Dorsolateral prefrontal cortex (tissue), 122 donors: ENCODE measurements at places on chromosomes 11 and 22.

DNA sequence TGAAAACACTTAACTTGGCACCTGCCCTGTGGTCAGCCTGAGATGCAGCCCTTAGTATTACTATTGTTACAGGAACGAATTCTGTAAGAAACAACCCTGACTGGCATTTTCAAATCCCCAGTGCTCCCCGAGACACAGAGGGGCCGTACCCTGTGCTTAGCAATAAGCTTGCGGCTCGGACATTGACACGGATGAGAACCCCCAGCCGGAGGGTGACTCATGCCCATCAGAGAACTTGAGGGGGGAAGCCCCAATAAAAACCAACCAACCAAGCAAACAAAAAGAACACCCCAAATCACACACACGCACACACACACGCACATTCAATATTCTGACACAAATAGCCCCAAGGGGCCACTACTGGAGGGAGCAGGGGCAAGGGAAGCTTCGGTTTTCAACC, 63.8 kb downstream of the SHISAL1 start:
- DNase-seq = no peak

GRCh38 chr11:60809691-60810090, 24.6 kb downstream of the MS4A10 start:
- DNase-seq = no peak

DNA sequence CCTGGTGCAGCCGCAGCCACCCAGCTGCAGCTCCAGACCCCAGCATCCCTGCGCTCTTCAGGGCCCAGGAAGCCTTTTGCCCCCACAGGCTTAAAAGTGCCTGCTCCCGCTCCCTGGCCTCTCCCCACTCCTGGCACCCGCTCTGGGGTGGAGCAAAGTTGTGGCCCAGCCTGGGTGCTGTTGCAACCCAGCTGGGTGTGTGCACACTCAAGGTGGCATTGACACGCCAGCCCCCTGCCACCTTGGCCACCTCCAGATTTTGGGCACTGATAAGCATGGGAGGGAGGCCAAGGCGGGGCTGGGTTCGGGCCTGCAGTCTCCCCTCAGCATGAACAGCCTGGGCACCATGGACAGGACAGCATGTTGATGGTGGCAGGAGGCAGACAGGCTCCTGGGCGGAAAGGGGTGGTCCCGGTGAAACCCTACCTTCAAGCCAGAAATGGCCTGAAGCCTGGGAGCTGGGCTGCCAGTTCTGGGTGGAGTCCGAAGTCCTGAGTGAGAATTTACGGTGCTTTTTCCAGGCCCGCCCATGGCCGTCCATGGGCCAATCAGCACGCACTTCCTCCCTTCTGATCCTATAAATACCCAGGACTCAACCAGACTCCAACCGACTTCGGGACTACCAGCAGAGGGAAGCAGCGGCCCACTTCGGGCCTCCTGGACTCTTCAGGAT, 23.6 kb upstream of the RNASEH2C start:
- DNase-seq = no peak

GRCh38 chr11:32149748-32150147, 58.9 kb downstream of the RCN1 start:
- DNase-seq = no peak

- no peak for DNase-seq
Measured at GRCh38 chr11:70326365-70326811, 55.9 kb downstream of the PPFIA1 start.
